Left colon (tissue), 2 donors: ENCODE measurements at places on chromosomes 3 and 15. TPM values are rescaled to one million over a fixed set of nuclear protein-coding genes. Genes with fewer than 3 reads are reported as not detected.

CYP1A2 gene
- not detected for total RNA-seq

GP9 gene
- total RNA-seq = 0.39 TPM

DHX30 gene
- total RNA-seq = 45.5 TPM

ZNF80 gene
- total RNA-seq = not detected

TICRR gene
- total RNA-seq = 4.4 TPM

RCCD1 gene
- 15.3 TPM for total RNA-seq

GRCh38 chr3:33957176-33957575 lies 158.7 kb downstream of the PDCD6IP start:
- DNase-seq = no peak

- no peak for DNase-seq
Measured at GRCh38 chr3:14602006-14602803, 49.4 kb upstream of the CCDC174 start.

DNA sequence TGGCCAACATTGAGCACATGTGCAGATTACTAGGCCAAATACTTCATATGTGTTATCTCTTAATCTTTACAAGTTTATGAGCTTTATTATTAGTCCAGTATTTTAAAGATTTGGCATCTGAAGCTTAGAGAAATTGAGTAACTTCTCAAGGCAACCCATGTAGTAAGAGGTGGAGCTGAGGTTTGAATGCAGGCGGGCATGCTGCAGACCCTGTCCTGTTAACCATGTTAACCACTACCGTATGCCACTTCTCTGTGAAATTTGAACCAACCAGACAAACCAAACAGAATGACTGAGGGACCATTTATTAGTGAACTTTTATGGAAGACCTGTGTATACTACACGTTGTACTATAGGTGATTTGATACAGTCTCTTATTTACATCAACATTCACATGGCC lies 49.7 kb downstream of the MEF2A start:
- DNase-seq = no peak

GRCh38 chr3:15269091-15269989 lies 63.0 kb downstream of the SH3BP5 start:
- peak; percentile 81 for DNase-seq

DNA sequence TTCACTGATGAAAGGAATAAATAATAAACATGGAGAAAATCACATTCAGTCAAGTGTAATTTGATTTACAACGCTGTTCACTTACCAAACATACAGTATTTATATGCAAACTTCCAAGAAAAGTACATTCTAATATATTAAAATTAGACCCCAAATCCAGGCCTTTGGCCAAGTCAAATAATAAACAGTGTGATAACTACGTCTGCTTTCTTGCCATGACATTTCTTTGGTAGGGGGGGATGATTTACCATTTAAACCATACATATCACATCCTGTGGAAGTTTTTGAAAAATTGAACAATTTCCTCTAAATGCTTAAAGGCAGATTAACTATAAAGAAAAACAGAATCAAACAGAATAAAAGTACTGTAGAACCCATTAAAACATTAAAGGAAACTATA lies 368.2 kb upstream of the WNT5A start:
- no peak for DNase-seq

DNA sequence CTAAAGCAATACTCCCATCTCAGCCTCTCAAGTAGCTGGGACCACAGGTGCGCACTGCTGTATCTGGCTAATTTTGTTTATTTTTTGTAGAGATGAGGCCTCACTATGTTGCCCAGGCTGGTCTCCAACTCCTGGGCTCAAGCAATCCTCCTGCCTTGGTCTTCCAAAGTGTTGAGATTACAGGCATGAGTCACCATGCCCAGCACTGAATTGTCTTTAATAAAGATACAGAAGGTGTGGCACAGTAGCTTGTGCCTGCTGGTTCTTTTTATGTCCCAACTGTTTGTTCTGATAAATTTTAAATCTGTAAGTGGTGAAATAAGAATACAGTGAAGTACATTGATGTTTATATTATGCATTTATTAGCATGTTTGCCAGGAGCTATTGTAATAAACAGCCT lies 20.6 kb upstream of the TRAK1 start:
- DNase-seq = peak; percentile 27

DNA sequence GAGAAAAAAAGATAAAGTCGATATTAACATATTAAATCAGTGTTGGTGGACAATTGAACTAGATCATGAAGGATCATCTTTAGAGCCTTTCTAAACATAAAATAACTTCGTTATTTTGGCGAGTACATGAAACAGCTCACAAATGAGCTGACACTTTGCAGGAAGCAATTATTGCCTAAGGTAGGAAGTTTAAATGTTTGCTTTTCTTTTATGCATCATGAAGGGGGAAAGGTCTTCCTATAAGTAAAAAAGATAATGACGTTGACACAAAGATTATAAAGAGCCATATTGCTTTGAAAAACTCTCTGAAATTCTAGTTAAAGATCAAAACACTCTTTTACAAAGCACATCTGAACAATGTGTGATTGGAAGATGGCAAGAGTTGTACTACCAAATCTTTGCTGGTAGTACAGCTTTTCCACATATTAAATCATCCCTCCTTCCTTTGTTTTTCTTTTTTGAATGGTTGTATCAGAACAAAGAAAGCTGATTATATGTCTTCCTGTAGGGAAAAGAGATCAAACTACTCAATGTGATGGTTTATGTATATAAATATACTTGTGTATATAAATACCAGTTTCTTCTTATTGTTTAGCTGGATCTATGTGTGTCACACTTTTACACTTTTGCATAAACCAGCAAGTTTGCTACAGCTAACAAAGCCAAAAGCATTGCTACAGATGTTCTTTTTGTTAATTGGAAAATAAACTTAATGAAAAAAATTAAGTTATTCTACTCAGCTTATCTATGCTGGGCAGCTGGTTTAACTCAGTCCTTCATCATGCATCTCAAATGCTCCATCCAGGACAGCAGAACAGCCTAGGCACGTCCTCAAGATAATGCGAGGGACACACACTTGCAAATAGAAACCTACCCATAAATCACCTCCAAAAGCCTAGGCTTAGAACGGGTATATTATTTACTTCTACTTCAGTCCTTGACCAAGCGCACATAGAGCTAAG lies 850.8 kb upstream of the ROBO1 start:
- DNase-seq = no peak

DNA sequence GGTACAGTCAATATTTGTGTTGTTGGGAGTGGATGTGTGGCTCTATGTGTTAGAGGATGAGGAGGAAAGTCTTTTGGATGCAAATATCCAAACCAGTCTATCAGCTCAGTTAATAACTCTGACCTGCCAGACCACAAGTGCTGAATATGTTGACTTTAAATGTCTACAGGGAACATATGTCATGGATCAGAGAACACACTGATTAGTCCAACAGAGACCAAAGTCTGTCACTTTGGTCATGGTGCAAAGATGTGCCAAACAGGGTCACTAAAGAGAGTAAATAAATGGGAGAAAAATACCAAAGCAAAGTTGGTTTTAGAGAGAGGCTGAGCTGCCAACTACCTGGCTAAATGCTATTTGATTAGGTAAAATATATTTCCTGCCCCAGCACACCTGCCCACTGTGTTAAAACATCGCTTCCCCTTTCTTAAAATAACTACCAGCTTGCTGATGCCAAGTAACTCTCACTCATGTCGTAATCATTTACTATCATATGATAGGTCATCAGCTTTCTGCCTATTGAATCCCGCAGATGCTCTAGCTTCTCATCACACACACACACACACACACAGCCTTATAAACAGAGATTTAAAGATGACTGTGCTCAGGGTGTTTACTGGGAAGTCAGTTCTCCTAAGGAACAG lies 173.3 kb downstream of the PDZRN3 start:
- DNase-seq = no peak

GRCh38 chr3:147369661-147370123 lies 36.7 kb downstream of the ZIC4 start:
- no peak for DNase-seq

DNA sequence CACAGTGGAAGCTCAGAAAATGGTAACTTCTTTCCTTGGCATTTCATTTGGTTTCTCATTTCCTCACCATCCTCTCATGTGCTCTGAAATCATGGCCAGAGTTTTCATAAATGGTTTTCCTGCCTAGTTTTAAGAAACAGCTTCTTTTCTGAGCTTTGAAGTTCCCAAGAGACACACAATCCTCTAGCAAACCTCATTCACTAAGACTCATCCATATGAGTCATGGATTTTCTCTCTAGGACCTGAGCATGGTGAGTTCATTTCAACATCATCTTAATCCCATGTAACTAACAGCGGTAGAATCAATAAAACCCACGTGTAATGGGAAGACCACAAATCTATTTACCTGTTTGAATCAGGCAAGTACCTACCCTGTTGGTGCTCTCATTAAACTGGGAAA lies 274.5 kb upstream of the LRTM1 start:
- no peak for DNase-seq

GRCh38 chr3:112247900-112248299 lies 46.1 kb downstream of the SLC9C1 start:
- DNase-seq = no peak

- DNase-seq = no peak
Measured at GRCh38 chr3:134381076-134381475, 6.8 kb upstream of the AMOTL2 start.
